ENCODE measurements at places on chromosomes 3 and 15.
A peak's percentile ranks its signal among the peaks of the same experiment; 100 is the strongest.

DNA sequence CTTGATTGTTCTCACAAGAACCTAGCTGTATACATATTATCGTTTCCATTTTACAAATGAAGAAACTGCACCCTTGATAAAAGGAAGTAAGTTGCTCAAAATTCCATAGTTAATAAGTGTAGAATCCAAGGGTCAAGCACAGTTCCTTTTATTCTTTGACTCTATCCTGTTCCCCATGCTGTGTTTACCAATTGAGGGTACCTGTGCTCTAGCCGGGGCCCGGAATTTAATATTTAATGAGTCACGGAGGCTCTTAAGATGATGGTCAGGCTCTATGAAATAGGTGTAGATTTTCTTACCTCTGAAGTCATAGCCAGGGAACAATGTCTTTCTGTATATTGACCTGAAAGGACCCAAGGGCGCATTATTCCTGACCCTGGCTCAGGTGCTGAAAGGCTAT lies 65.2 kb downstream of the LPP start:
- no peak for DNase-seq

DNA sequence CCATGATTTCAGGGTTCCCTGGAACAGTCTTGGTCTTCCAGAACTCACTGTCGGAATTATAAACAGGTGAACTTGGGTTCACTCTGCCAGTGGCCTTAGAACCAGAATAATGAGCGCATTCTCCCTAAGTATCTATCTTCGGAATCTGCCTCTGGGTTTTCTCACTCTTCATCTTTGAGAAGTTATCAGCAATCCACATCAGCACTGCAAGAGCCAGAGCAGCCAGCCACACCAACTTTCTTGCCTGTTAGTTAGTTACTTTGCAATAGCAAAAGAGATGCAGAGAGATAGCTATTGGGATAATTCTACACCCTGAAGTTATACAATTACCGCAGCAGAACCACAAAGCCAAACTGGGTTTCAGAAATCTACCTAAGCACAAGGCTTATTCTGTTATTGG lies 25.8 kb downstream of the GLB1 start:
- DNase-seq: no peak

DNA sequence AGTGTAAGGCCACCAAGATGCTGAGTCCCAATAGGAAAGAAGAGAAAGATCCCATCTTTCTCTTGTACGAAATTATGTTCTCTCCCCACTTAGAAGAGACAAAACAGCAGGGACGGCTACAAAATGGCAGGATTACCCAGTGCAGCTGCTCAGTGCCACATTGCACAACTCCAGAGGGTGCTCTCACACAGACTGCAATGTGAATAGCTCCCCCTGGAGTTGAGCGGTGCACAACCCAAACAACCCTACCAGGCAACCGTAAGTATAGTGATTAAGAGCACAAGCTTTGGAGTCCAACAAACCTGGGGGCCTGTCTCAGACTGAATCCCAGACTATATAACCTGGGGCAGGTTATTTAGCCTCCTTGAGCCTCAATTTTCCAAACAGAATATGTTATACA lies 3.1 kb upstream of the BHLHE40 start:
- DNase-seq: no peak

GRCh38 chr3:172184106-172184822 lies 144.9 kb downstream of the FNDC3B start:
- DNase-seq: no peak

- no peak for DNase-seq
Measured at GRCh38 chr3:56762718-56763117, 39.0 kb downstream of the ARHGEF3 start.

DNA sequence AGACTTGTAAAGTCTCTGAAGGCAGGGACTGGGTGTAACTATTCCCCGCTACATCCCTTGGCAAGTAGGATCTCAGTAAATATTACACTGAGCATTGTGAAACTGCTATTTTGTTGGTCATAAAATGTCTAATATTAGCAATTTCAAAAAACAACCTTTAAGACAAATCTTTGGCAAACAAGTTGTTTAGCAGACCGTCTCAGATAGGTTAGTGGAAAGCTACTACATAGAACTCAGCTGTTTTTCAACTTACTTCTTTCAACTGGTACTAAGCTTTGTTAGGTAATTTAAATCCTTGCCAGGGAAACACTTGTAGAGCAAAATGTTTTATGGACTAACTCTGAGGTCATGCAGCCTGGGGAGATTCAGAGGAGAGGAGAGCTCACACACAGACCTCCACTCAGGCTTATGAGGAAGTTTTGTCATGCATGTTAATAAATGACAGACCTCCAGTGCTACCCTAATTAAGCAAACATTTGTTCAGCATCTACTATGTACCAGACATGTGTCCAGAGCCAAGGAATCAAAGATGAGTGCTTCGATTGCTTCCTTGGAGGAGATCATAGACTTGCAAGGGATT lies 61.6 kb upstream of the STAC start:
- DNase-seq: peak; percentile 25

DNA sequence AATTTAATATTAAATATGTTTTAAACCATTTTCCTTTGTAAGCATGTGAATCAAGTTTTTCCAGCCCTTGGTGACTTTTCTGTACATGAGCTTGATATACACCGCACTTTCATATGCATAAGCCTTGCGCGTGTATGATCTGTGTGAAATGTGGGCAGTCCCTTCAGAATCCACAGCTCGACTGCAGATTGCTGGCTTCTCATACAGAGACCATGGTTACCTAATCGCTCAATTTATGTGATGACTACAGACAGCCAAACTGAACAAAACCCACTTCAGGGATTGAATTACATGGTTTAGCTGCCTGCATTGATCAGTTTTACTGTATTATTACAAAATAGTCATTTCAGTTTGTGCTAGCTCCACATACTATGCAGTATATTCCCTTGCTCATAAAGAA lies 212.3 kb upstream of the NECTIN3 start:
- DNase-seq: no peak

- DNase-seq: no peak
Measured at GRCh38 chr15:101521069-101521468, 31.6 kb upstream of the PCSK6 start.

- DNase-seq: no peak
Measured at GRCh38 chr3:158097593-158098308, 8.5 kb downstream of the SHOX2 start.

DNA sequence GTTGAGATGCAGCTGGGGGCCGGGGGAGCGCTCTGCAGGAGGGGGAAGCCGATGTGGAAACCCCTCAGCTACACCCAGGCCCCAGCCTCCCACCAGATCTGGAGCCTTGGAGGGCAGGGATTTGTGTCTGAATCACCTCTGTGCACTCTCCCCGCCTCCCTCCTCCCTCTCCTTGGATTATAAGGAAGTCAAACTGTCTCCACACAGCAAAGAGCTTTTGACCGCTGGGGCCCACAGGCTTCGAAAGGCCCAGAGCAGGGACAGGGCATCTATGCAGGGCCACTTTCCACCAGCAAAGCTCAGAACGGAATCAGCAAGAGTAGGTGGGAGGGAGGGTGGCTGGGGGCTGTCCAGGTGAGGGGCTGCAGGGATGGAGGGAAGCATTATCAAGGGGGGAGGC lies 68.9 kb downstream of the IQSEC1 start:
- no peak for DNase-seq

- DNase-seq: no peak
Measured at GRCh38 chr3:153399636-153400035, 237.6 kb downstream of the RAP2B start.

DNA sequence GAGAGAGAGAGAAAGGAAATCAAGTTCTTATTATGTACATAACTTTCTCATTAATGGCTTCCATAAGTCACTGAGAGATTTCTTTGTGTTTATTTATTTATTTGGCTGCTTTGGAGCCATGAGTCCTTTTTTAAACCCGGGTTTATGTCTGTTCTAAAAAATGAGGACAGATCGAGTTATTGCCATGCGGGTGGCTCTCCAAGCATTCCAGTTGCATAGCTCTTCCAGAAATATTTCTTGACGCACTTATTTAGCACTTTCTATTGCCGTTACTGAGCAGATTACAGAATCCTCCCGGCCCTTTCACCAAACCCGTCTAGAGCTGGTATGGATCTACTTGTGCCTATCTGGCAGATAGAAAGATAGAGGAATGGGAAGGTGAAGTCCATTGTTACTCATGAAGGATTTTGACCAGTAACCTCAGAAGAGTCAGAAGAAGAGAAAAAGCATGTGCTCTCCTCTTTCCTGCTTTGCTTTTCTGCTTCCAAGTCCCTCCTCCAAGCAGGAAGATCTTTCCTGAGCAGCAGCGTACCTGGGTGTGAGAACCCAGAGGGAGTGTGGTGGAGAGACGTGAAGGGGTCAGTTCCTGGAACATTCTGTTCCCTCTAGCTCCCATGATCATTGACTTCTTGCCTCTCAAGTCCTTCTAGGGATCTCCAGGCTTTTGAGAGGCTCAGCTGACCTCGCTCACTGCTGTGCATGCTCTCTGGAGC lies 112.8 kb downstream of the LPP start:
- no peak for DNase-seq

DNA sequence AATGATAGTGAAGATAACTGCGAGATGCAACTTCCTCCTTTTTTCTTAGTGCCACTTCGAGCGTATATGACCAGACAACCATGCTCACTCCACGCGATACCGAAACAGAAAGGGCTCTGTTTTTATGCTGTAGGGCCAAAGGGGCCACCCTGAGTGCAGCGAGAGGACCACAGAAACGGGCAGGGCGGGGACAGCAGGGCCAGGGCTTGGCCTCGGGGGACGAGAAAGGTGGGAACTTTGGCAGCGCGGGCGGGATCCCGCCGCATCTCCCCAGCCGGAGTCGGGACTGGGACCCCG lies 483 bp downstream of the VPS13C start:
- no peak for DNase-seq

Measured in forelimb muscle (tissue), 1 donor.